ENCODE measurements at places on chromosomes 13 and 19.

DNA sequence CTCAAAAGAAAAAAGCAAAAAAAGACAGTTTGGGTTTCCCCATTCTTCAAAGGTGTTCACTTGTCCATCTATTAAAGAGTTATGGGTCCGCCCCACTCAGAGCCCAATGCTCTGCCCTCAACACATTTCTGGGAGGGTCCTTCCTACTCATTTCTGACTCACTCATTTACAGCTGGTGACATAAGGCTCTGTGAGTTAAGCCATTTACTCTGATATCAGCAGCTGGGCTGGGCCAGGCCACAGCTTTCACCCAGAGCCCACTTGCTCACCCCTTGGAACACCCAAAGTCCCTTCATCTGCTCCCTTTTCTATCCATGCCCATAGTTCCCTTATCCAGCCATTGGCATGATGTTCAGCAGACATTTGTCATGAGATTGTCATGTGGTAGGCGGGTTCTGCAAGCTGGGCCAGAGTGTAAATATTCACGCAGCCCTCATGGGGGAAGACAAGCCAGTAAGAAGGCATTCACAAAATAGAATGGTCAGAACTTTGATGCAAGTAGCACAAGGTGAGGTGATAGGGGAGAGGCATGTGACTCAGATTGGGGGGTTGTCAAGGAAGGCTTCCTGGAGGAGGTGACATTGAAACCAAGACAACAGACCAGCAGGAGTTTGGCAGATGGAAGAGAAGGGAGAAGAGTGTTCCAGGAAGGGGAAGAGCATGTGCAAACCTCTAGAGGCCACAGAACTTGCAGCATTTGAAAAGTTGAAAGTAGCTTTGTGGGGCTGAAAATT, 5.9 kb downstream of the MAST1 start:
- no peak for DNase-seq

- no peak for DNase-seq
Measured at GRCh38 chr13:112525356-112525945, 62.5 kb downstream of the TUBGCP3 start.

GRCh38 chr19:44807162-44807561, 1.7 kb upstream of the BCAM start:
- peak; percentile 96 for DNase-seq

DNA sequence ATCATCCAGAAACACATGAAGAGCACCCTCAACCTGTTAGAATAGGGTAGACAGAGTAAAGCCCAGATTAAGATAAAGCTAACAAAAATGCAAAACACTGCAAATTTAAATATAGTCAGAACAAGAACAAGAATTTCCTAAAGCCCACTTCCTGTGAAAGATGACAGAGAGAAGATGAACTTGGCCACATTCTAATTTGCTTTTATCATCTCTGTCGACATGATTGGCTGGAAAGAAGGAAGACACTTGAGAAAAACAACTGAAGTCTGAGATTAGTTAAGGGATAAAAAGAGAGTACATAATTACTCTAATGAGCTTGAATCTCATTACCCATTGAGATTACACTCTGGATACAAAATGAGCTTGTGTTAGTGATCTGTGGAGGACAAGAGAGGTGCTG, 537.6 kb downstream of the KLF5 start:
- no peak for DNase-seq

DNA sequence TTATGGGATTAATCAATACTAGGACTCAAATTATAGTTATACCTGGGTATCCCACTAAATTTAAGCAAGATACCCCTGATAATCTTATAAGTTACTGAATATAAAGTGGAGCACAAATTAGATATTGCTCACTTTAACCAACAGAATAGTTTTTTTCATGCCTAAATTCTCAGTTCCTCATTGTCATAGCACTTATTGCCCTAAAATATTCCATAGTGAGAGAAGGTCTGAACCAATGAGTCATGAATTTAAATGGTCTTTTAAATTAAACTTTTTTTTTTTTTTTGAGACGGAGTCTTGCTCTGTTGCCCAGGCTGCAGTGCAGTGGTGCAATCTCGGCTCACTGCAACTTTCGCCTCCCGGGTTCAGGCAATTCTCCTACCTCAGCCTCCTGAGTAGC, 42.4 kb downstream of the ZNF136 start:
- no peak for DNase-seq

GRCh38 chr13:45300190-45300985, 40.6 kb downstream of the TPT1 start:
- no peak for DNase-seq

DNA sequence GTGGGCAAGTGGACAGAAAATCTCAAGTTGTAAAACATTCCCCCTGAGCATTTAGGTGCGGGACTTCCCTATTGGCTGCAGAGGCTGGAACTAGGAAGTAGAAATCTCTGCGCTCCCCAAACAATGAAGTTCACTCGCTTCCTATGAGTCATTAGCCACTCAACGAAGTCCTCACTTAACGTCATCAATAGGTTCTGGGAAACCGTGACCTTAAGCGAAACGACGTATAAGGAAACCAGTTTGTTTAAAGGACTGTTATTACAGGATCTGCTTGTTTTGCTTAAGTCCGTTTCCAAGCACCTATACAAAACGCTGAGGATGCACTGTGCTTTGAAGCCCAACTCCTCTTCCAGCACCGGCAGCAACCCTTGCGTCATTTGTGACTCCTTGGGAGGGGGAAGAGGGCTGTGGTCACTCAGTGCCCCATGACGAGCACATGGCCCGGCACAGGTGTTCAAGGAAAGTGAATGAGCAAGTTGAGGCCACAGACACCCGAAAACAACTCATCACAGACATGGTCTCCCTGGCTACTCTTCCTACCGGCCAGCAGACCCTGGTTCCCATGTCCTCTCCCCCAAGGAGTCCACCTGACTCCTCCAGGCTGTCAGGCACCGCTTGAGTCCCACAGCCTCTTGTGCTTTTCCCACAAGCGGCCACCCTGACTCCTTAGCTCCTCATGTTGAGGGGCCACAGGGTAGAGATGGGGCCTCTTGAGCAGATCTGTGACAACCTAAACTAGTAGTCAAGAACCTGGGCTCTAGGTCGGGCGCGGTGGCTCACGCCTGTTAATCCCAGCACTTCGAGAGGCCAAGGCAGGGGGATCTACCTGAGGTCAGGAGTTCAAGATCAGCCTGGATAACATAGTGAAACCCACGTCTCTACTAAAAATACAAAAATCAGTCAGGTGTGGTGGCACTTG, 4.8 kb downstream of the RPS16 start:
- no peak for DNase-seq

DNA sequence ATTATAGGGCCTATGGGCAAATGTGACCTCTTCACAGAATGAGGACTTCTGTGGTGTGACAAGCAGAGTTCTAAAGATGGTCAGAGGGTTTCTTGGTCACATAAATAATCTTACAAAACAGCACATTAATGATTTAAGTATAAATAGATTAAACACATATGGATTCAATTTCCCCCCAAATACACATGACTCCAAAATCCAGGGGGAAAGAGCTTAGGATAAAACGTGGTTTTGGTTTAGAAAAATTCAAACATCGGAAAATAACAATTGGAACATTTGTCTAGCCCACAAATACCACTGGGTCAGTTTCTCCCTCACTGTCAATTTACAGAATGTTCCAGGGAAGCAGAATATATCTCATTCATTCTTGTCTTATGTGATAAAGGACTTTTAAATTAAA, 283.1 kb downstream of the COG6 start:
- no peak for DNase-seq

DNA sequence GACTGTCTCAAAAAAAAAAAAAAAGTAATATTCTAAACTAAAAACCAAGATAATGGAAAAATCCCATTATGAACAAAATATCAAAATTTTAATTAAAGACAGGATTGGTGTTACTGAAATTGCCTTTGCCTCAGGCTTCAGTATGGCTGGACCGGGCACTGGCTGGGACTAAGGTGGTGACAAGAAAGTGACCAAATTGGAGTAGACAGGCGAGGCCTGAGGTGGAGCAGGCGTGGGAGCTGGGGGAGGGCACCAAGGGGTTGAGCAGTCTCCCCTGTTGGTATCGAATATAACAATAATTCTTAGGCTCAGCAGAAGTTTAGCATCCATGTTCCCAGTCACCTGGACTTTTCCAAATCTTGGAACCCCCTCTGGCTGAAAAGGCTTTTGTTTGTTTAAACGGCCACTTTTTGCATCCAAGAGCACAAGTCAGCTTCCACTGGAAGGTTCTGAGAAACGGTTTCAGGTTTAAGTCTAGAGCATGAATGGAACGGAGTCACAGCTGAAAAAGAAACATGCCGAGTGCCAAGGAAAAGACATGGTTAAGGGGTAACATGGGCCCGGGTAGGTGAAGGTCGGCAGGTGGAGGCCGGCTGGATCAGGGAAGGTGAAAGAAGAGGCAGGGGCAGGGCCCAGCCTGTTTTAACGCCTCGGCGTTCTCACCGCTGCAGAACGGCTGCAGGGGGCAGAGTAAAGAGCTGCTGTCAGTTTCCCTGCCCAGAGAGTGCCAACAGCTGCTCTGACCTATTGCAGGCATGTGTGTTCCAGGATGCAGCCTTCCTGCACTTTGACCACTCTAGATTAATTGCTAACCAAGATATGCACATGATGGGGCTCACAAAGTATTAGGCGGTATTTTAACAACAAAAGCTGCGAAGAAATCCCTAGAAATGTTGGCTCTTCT, 104.4 kb downstream of the TM9SF2 start:
- peak; percentile 69 for DNase-seq

DNA sequence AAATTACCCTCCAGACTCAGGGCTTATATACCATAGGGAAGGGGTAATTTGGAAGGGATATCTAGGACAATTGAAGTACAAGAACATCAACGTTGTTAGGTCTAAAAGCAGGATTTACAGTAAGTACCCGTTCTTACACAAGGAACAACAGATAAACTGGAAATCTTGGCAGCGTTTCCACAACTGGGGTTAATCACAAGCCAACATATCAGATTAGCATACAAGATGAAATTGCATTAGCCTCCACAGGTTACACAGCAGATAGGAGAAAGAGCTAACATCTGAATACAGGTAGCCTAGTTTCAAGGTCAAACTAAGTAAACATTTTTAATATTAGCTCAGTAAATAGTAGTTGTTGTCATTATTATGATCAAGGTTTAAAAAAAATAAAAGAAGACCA, 1214.0 kb upstream of the PCDH20 start:
- DNase-seq, result no peak

- DNase-seq, result no peak
Measured at GRCh38 chr13:21619633-21620220, 15.8 kb upstream of the MICU2 start.

GRCh38 chr13:70874636-70875035, 766.4 kb upstream of the KLHL1 start:
- no peak for DNase-seq

DNA sequence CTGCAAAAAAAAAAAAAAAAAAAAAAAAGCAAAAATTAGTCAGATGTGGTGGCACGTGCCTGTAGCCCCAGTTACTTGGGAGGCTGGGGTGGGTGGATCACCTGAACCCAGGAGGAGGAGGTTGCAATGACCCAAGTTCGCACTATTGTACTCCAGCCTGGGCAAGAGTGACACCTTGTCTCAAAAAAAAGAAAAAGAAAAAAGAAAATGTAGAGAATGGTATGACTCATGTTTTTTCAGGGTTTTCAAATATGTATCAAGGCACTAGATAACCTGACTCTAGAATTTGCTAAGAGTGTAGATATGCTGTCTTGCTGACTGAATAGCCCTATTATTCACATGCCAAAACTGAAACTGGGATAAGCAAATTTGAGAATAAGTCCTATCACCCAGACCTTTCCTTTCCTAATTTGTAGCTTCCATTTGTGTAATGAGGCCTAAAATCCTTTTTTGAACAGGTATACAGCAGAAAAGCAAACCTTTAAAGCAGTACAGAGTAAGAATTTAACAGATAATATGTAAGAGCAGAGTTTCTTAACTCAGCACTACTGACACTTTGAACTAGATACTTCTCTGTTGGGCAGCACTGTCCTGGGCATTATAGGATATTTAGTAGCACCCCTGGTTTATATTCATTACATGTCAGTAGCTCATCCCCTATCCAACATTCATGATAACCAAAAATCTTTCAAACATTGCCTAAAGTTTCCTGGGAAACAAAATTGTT, 108.6 kb downstream of the ELF1 start:
- DNase-seq, result no peak

DNA sequence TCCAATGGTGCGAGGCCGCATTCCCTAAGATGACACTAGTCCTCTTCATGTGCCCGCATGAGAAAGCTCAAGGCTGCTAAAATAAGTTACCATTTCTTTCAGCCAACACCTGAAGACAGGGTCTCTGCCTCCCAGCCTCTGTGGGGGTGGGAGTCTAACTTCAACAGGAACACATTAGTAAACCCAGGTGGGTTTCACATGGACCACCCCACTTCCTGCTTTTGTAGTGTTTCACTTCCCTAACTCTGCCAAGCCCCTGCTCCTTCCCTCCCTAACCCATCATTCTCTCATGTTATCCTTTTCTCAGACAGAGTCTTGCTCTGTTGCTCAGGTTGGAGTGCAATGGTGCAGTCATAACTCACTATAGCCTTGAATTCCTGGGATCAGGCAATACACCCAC, 783.6 kb downstream of the UQCRFS1 start:
- DNase-seq, result no peak

DNA sequence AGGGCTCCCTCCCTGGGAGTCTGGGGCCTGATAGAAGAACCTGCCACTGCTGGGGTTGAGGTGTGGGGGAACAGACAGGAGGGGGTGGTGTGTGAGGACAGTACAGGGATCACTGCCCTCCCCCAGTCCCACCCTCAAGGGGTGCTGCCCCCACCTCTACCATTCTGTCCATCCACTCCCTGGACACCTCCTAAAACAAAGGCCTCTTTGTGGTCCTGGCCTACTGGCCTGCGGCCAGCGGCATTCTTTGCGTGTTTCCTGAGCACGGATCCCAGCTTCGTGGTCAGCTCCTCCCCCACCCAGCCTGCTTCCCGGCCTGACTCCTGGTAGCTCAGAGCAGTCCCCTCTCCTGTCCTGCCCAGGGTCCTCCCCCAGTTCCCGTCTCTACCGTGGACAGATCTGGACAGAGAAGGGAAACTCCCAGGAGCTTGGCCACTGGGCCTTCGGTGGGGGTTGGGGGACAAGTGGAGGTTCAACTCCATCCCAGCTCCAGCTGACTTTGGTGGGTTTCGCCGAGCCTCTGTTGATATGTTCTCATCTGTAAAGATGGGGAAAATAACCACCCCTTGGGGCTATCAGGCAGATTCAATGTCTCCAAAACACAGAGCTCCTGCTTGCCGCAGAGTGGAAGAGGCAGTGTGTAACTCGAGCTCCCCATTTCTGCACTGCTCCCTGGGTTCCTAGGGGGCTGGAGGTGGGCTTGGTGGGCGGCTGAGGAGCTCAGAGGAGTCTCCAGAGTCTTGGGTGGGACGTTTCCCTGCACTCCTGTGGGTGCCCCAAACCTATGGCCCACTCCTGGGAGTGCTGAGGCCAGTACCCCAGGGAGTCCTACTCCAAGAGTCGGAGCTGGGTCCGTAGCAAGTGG, 48.7 kb downstream of the LYL1 start:
- no peak for DNase-seq

GRCh38 chr13:109541081-109541480, 245.3 kb downstream of the IRS2 start:
- no peak for DNase-seq

Measured in NCI-H146 (cell line).